ENCODE measurements at places on chromosomes 13 and 19. TPM values are rescaled to one million over a fixed set of nuclear protein-coding genes. Genes with fewer than 3 reads are reported as not detected.

The SHC2 gene
- total RNA-seq = 30.6 TPM

The IL17D gene
- total RNA-seq = 4.3 TPM

The ZNF560 gene
- total RNA-seq = not detected

The SMIM24 gene
- total RNA-seq = 34.7 TPM

The CC2D1A gene
- total RNA-seq = 19.6 TPM

The ZNF177 gene
- 7.1 TPM for total RNA-seq

The LYPD3 gene
- total RNA-seq = 0.70 TPM

The MYO16 gene
- total RNA-seq = 4.7 TPM

The PLK5 gene
- 0.12 TPM for total RNA-seq

The GARIN5A gene
- 4.4 TPM for total RNA-seq

The IGFL3 gene
- not detected for total RNA-seq

The ATXN8OS gene
- not detected for total RNA-seq

The ZNF578 gene
- total RNA-seq = 6.3 TPM

The CYP4F11 gene
- total RNA-seq = not detected

The CD79A gene
- 4.4 TPM for total RNA-seq

The PGLYRP2 gene
- not detected for total RNA-seq

The CFAP97D2 gene
- not detected for total RNA-seq

The B9D2 gene
- total RNA-seq = 6.9 TPM

The NLRP9 gene
- total RNA-seq = not detected

The ZNF91 gene
- 116 TPM for total RNA-seq

The LILRB2 gene
- 4.2 TPM for total RNA-seq

The SLC6A16 gene
- total RNA-seq = 3.2 TPM

The CIC gene
- total RNA-seq = 40.2 TPM

The DENND1C gene
- 2.2 TPM for total RNA-seq

The ZNF547 gene
- 5.5 TPM for total RNA-seq

The MEIS3 gene
- 25.0 TPM for total RNA-seq

The GPR12 gene
- total RNA-seq = 0.06 TPM

The KLF1 gene
- 7.1 TPM for total RNA-seq

The AMH gene
- 1.3 TPM for total RNA-seq

The CRX gene
- total RNA-seq = not detected

The MYH14 gene
- total RNA-seq = 33.0 TPM

The STARD13 gene
- total RNA-seq = 62.7 TPM

The TUBB4A gene
- 17.9 TPM for total RNA-seq

The CASP14 gene
- total RNA-seq = 0.12 TPM

The MTUS2 gene
- total RNA-seq = 3.3 TPM

The CEACAM1 gene
- 14.2 TPM for total RNA-seq

The NCR1 gene
- 0.70 TPM for total RNA-seq

The SOX1 gene
- not detected for total RNA-seq

The TMEM86B gene
- total RNA-seq = 1.3 TPM

The PRR19 gene
- 0.70 TPM for total RNA-seq

The FXYD7 gene
- total RNA-seq = 0.41 TPM

The CCL25 gene
- not detected for total RNA-seq

The BEST2 gene
- total RNA-seq = not detected

The SUGT1 gene
- 46.6 TPM for total RNA-seq

The CADM4 gene
- total RNA-seq = 24.4 TPM

The ZNF524 gene
- 13.3 TPM for total RNA-seq

The LGALS14 gene
- not detected for total RNA-seq

The ZNF555 gene
- 16.7 TPM for total RNA-seq

The SIGLEC5 gene
- total RNA-seq = 0.88 TPM

The FAM216B gene
- total RNA-seq = not detected

The RAB20 gene
- total RNA-seq = 23.8 TPM

The C13orf42 gene
- total RNA-seq = 0.41 TPM

The OLFM2 gene
- total RNA-seq = 22.2 TPM

All from metanephros (tissue), 2 donors.